LHCN-M2 (cell line): ENCODE measurements at places on chromosomes 6 and 20.

DNA sequence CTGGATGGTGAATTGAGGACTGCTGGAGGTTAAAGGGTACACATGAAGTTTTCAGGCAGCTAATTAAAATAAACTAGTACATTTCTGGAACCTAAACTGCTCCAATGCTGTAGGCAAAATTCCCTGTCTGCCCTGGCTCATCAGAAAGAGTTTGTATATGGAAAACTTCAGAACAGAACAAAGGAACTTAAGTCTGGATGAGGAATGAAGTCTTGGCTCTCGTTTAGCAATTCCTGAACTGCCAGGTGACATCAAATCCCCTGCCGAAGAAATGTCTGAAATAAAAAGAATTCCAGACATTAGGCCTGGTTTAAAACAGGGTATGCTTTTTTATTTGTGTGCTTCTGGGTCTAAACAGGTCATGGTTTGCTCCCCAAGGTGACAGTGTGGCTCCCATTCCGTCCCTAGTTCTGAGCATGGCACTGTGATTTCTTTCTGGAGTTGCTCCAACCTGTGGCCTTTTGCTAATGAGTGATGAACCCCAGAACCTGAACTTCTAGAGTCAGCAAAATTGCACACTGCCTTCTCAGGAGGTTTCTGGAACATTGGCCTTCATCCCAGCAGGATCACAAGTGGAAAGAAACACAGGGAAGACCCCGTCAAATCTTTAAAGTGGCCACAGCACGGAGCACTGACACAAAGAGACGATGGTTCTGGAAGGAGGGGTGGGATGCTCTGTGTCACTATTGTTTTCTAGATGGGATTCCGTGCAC, 129.4 kb upstream of the NAA20 start:
- DNase-seq = no peak

- no peak for DNase-seq
Measured at GRCh38 chr20:11993886-11994461, 76.3 kb downstream of the BTBD3 start.

DNA sequence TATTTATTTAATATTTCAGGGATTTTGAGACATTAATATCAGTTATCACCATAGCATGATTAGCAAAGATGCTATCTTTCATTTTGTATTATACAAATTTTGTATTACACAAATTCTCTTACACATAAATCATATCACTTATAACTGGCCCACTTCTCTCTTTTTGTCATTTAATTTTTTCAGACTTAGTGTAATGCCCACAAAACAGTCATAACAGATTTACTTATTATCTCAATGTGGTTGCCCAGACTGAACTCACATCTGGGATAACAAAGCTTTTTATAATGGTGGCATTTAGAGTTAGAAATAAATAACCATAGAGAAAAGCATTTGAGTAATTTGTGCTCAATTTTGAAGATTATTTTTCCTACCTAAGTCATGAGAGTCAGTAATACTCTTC, 148.3 kb downstream of the TFAP2B start:
- no peak for DNase-seq

DNA sequence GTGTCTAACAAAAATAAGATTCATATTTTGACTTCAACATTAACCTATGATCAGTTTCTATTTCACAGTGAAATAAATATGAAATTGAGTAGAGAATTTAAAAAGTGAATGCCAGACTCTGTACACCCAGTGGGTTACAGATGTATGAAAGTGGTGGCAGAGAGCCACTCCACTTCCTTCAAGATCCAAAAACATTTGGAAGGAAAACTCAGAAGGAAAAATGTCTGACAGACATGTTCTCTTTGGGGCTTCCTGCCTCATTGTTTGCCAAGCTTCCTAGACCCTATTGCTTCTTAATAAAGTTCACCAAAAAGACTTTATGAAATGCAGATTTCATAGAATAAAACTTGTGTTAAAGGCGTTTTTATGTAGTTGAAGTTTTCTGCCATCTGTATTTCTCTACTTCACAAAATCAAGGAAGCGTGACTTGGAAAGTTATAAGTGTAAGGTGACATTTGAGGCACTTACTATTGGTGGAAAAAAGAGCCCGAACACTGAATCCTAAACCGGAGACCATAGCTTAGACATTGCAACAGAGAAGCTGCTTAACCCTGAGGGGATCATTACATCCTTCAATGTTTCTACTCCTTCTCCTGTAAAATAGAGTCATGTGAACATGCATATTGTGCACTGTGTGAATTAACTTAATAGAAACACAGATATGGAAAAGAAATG, 12.8 kb downstream of the HMGCLL1 start:
- no peak for DNase-seq

DNA sequence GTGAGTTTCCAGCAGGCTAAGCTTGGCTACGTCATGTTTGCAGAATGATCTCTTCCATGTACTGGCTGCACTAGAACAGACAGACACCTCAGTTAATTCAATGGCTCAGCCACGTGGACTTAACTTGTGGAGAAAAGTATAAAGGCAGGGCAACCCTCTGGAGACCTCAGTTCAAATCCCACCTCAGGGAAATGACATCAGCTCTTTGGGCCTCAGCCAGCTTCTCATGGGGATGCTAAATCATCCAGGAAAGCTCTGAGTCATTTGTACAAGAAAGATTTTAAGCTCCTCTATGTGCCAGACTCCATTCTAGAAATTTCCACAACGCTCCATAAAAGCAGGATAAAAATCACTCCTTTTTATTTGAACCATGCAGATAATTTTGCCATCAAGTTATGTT, 128.5 kb upstream of the SALL4 start:
- DNase-seq = peak; percentile 79

DNA sequence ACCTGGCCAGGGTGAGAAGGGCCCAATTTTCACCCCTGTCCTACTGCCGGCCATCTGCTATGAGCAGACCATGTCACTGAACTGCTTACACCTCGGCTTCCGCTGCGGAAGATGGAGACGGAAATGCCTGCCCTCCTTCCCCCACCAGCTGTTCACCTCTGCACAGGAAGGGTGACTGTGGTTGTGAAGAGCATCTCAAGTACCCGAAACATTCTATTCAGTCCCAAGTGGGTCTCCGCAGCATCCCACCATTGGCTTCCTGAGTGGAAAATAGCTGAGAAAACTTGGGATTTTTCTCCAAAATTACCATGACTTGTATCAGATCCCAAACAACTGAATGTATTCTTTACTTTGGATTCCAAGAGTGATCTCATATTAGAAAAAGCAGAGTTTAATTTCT, 16.1 kb downstream of the DOK5 start:
- no peak for DNase-seq
